ENCODE measurements at places on chromosomes 11 and 22.

GRCh38 chr11:130070846-130071200 is 1.1 kb downstream of the APLP2 start:
- DNase-seq = no peak

- no peak for DNase-seq
Observed at GRCh38 chr11:72039856-72040401, 40.4 kb downstream of the NUMA1 start.

- no peak for DNase-seq
Observed at GRCh38 chr11:94131718-94132115, 3.1 kb downstream of the PANX1 start.

DNA sequence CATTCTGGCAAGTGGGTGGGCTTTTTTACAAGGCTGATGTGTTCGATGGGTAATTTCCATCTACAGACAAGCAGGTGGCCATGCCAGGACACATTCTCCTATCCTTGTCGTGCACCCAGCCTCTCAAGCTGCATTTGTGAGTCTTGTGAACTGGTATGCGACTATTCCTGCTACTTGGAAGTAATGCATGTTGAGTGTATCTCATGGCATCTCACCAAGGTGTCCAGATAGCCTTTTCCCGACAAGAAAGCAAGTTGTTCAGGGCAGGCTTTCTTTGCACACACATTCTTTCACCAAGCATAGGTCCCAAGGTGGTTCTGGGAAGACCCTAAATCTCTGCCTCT is 18.8 kb upstream of the SYT13 start:
- no peak for DNase-seq

- peak; percentile 93 for DNase-seq
Observed at GRCh38 chr11:47578524-47579494, at the start of the genes KBTBD4 and NDUFS3. Gene KBTBD4 (minus strand): TSS chr11:47578970. CDS start chr11:47578951, 19 bp downstream. Gene NDUFS3 (plus strand): TSS chr11:47579074. CDS start chr11:47579092, 18 bp downstream.

GRCh38 chr11:68352591-68352990 is 40.2 kb downstream of the LRP5 start:
- DNase-seq = no peak
